ENCODE measurements at places on chromosomes 1 and 21.

DNA sequence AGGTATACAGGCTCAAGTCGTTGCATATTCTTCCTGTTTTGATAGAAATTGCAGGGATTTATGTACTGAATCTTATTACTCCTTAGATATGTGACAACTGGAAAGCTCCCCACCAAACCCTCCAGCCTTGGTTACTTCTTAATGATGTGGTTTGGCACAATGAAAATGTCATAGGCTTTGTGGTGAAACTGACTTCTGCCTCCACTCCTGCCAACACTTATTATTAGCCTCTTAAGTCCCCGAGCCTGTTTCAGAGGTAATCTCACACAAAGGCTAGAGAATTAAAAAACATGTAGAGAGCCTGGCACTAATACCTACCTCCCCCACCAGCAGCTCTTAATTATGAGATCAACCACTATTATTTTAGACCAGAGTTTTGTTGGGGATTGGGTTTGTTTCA is 4.2 kb downstream of the COX20 start:
- DNase-seq, result no peak

DNA sequence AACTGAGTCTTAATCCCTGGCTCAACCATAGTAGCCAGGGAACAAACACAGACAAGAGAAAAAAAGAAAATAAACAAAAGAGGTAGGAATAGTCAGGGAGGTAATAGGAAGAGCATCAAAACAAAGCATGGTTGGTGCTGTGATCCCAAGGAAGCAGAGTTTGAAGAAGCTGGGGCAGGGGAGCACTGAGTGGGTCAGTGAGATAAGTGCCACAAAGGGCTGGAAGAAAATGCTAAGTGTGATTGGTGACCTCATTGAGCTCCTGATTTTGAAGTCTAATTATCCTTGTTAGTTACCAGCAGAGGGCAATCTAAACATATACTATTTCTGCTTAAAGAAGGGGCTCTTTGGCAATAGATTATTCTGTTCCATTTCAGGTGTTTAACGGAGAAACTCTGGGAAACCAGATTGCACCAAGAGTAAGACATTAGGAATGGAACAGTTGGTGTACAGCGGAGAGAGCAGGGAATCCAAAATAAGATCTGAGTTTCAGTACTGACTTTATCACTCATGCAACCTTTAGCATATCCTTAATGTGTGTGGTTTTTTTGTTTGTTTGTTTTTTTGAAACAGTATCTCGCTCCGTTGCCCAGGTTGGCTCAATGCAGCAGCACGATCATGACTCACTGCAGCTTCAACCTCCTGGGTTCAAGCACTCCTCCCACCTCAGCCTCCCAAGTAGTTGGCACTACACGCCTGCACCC is 30.7 kb upstream of the KIAA1614 start:
- no peak for DNase-seq

DNA sequence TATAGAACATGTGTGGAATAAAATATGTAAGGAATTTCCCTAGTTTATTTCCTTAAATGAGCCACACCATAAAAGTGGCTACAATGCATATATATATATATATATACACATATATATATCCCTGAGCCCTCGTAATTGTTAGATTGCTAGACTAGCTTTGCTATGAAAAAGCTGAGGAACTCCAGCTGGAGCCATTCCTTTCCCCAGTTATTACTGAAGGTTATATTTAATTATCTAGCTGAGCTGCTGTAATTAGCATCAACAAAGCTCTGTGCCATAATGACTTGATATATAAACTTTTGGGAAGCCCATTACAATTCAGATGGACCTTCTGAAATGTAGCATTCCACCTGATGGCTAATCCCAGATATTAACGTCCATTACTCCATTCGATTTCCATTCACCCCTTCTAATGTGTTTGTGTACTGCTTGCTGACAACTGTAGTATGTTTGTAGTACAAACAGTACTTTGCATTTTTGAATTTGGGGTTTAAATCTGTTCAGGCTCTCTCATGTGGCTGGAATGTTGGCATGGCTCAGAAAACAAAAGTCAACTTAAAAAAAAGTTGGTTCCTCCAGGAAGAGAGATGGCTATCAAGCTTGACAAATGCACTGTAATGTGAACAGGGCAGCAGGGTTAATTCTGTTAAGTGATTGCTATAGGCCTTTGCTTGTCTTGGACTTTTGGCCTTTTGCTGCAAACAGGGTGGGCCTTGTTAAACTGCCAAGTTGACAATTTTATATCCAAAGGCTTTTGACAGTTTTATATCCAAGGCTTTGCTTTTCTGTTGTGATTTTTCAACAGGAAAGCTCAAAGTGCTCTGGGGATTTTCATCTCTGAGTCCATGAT is 170.0 kb downstream of the LTN1 start:
- DNase-seq, result no peak

DNA sequence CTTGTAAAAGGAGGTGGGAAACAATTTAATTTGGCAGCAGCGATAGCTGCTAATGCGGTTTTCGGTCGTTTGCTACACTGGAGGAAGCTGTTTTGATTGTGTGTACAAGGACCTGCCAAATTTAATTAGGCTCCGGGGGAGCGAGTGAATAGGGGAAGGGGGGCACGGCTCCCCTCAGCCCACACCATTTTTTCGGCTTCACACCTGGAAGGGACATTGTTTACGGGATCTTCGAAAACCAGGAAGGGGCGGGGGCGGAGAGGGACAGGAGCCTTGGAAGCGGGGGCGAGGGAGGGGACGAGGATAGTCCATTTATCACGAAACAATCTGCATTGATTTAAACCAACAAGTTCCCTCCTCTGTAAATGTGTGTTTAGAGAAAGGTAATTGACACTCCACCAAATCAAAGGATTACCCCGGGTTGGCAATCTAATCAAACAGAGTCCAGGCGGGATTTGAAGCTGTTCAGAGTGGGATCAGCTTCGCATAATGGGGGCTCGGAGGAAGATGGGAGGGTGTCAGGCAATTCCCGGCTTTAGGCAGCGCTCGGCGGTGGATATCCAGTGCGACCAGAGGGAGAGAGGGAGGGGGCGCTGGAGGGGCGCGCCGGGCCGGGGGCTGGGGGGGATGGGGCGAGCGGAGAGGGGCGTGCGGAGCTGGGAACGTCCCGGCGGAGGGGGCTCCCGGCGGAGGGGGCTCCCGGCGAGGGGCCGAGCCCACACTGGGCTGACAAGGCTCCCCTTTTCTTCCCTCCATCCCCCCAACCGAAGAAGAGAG is 9.8 kb downstream of the PAX7 start:
- no peak for DNase-seq

GRCh38 chr1:182205351-182206022 is 144.0 kb upstream of the ZNF648 start:
- DNase-seq, result no peak

DNA sequence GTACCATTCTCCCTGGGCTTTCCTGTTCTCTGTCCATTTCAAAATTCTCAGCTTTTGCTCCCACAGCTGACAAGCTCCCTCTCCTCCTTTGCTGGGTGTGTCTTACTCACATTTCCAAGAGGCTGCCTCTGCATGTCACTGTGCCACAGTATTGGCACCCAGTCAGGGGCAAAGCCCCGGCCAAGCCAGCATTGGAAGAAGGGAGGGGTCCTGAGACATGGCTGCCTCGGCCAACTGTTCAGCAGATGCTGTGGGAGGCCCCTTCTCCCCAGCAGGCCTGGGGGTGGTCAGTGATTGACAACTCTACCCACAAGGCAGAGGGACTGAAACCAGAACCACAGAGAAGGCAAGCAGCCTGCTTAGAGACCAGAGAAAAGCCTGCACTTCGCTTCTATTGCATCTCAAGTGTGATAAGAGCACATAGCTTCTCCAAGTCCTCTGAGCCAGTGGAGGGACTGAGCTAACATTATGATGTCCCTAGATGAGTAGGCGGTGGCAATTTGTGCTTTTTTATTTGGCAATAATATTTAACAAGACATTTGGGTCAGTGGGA is 294.1 kb downstream of the SIPA1L2 start:
- DNase-seq, result no peak

- DNase-seq, result no peak
These were observed 16.7 kb upstream of the PDE9A start for GRCh38 chr21:42636520-42637266.

DNA sequence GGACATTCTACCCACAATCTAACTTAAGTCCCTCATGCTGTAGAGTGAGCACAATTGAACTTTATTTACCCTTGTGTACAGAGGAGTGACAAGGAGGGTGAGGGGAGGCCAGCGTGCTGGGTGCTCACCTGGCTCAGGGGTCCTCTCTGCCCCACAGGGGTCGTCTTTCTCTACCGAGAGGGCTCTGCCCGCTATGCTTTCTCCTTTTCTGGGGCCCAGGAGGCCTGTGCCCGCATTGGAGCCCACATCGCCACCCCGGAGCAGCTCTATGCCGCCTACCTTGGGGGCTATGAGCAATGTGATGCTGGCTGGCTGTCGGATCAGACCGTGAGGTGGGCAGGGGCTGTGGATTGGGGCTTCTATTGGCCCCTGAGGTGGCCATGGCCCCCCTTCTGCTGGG is 5.4 kb downstream of the BCAN start:
- no peak for DNase-seq

GRCh38 chr1:107795994-107796393 is 169.0 kb downstream of the VAV3 start:
- DNase-seq, result no peak

GRCh38 chr1:117178756-117179155 is 32.0 kb downstream of the VTCN1 start:
- no peak for DNase-seq

- DNase-seq, result no peak
These were observed 97.7 kb downstream of the CRYAA start for GRCh38 chr21:43266534-43266933.

DNA sequence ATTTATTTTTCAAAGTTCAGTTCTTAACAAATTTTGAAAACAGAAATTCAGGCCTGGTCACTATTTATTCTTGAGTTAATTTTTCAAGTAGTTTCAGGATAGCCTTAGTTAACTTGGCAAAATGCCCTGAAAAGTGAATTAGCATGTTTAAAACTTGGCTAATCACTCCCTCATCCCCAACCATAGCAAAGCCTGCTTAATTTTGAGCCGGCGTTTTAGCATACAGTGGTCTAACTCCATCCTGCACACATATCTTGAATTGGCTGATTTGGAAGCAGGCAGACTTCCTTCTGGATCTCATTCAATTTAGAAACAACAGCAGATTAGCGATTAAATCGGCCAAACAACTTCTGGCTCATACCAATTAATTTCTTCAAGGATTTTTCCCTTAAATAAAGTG is 439.2 kb downstream of the PTBP2 start:
- DNase-seq, result no peak

GRCh38 chr1:227401562-227402342 is 83.5 kb upstream of the CDC42BPA start:
- DNase-seq, result no peak

DNA sequence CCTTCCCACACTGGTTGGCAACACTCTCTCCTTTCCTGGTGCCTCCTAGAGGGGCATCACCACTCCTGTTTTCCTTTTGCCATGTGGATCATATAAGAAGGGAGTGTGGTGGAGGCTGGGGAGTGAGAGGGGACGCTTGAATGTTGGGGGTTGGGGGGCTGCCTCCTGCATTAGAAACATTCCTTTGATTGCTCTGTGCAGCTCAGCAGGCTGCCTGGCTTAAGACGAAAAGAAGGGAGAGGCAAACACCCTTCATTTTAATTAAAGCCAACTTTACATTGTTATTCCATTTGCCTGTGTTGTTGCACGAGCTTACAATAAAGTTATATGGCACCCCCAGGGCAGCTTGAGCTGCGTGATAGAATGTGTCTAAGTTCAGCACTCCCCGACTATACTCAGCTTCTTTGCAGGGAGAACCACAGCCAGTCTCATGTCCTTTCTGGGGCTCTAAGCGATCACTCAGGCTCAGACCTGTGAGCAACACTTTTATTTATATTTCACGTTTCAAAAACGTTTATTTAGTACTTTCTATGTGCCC is 57.4 kb downstream of the FOXD2 start:
- DNase-seq, result no peak

- no peak for DNase-seq
These were observed 16.3 kb upstream of the DNAJC6 start for GRCh38 chr1:65292861-65293593.

DNA sequence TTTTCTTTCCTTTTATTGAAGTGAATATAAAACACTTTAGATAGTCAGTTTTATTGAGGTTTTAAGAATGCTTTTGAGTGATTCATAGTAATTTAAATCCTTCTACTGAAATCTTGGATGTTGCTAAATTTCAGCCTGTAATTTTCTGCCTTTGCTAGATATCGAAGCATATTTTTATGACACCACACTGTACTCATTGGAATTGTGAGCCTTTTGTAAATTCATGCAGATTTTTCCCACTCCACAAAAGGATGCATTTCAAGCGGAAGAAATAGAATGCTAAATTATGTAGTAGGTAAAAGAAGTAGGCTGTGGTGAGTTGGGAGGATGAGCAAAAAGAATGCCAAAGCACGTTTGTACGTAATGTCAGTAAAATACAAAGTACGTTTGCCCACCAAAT is 13.8 kb downstream of the SNX7 start:
- no peak for DNase-seq

GRCh38 chr1:224106568-224107281 is 7.2 kb upstream of the FBXO28 start:
- no peak for DNase-seq

- no peak for DNase-seq
These were observed 11.6 kb upstream of the NPHP4 start for GRCh38 chr1:6003568-6004411.

- no peak for DNase-seq
These were observed 57.5 kb downstream of the AK5 start for GRCh38 chr1:77339326-77339725.

DNA sequence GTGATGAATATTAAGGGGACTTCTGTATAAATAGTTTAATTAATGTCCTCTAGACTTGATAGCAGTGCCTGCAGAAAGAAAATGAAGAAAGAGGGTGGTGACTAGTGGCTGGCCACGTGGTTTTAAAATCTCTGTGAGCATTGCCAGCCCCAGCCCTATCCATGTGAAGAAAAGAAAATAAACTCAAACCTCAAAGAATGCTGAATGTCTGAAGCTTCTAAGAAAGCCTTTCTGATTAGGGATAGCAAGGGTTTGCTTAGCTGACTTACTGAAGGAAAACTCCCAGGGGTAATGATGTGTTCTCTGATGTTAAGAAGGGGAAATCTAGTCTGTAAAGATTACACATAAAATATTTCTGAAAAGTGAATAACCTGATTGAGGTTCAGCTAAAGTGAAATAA is 31.8 kb downstream of the ADGRL2 start:
- DNase-seq, result no peak

DNA sequence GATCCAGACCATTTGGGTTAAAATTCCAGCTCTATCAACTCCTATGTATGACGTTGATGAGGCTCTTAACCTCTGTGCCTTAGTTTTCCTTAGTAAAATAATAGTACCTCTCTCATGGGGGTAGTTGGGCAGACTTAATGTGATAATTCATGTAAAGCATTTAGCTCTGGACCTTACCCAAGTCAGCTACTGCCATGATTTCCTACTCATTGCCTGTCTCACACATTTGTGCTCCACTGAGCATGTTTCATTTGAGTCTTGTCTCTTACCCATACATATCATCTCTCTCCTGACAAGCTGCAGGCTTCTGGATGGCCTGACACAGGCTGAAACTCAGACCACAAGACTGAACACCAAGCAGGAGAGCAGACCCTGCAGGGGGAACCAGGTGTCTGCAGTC is 77.7 kb upstream of the ZBTB40 start:
- DNase-seq, result no peak

Data from stimulated activated CD4-positive, alpha-beta T cell treated with anti-CD3 and anti-CD28 coated beads, Interleukin-1b, Interleukin-23, amount 100 ng/mL, for 4 hours (primary cell).